ENCODE measurements at places on chromosomes 4 and X.
A peak's percentile ranks its signal among the peaks of the same experiment; 100 is the strongest.

- peak; percentile 60 for DNase-seq
Measured at GRCh38 chr4:165635381-165635780, 237.7 kb upstream of the TLL1 start.

DNA sequence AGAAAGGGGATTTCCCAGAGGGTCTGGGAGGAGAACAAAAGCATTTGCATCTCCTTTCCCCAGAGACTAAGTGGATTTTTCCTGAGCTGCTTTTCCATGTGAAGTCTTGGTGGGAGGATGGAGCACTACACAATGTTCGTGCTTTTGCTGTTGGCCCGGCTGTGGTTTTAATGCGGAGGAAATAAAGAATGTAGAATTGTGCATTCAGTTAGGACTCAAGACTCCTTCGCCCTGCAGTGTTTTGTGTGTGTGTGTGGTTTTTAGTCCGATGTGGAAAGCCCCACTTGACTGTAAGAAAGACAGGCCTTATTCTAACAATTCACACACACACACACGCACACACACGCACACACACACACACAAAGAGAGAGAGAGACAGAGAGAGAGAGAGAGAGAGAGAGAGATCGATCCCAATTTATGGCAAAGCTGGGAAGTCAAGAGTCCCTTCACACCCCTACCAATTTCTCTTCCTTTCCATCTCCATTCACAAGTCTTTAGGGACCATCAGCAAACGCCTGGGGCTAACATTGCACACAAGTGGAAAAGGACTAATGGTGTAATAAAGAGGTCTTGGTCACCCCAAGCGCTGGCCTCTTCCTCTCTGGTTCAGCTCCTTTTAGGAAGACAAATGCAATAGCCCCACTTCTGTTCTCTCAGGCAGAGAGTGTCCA, 44.2 kb downstream of the CLDN34 start:
- DNase-seq = no peak

DNA sequence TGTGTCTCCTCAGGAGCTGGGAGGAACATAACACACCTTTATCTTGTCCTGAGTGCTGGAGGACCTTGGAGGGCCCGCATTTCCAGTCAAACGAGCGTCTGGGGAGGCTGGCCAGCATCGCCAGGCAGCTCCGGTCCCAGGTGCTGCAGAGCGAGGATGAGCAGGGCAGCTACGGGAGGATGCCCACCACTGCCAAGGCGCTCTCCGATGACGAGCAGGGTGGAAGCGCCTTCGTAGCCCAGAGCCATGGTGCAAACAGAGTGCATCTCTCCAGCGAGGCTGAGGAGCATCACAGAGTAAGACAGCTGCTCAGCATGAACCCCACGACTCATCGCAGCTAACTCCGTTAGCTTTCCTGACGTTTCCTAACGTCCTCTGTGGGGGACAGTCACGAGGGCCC, 430 bp downstream of the TRIML1 start:
- no peak for DNase-seq

- no peak for DNase-seq
Measured at GRCh38 chrX:123303429-123303828, 119.4 kb downstream of the GRIA3 start.

GRCh38 chr4:8316911-8317351, 47.4 kb downstream of the HTRA3 start:
- DNase-seq = no peak

- no peak for DNase-seq
Measured at GRCh38 chr4:89511776-89512175, 204.2 kb upstream of the GPRIN3 start.

DNA sequence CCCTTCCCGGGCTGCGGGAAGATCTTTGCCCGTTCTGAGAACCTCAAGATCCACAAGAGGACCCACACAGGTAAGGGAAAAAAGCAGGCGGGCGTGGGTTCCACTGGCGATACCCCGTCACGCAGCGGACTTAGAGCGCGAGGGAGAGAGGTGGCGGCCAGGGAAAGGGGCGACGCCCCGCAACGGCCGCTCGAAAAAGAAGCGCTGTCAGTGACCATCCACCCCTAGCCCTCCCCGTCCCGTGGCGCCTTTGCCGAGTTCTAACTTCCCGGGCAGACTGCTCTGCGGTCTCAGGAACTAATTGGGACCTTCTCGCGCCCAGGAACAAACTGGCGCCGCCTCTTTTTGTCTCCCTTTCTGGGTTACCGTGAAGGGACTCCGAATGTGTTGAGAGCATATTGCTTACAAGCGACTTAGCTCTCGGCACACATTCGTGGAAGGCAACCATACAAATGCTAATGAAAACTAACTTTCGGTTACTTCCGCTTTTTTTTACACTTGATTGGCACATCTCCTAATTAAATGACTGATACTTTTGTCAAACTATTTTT, 1.8 kb downstream of the ZIC3 start:
- no peak for DNase-seq

DNA sequence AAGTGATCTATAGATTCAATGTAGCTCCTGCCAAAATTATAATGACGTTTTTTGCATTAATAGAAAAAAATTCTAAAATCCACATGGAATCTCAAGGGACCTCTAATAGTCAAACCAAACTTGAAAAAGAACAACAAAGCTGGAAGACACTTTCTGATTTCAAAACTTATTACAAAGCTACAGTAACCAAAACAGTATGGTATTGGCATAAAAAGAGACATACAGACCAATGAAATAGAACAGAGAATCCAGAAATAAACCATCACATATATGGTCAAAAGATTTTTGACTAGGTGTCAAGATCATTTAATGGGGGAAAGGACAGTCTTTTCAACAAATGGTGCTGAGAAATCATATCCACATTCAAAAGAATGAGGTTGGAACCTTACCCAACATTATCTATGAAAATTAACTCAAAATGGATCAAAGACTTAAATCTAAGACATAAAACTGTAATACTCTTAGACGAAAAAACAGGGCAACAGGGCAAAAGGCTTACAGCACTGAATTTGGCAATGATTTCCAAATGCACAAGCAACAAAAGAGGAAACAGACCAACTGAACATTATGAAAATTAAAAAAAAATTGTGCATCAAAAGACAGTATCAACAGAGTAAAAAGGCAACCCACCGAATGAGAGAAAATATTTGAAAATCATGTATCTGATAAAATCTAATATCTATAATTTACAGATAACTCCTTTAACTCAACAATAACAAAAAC, 3.9 kb downstream of the FBXO8 start:
- DNase-seq = no peak

DNA sequence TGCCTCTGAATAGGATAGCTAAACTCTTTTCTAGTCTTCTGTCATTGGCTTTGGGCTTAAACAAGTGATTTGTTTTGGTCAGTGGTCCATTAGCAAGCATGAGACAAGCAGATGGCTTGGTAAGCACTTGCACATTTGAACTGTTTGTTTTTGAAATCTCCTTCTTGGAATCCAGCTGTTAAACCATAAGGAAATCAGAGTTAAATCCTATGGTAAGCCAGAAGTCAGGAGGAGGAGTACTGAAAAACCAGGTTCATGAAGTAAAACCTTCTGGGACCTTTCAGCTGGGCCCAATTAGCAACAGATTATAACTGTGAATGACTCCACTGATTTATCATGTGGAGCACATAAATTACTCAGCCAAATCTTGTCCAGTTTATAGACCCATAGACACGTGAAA, 1042.5 kb upstream of the PABPC4L start:
- no peak for DNase-seq

- peak; percentile 54 for DNase-seq
Measured at GRCh38 chr4:94410678-94411206, 41.0 kb upstream of the PDLIM5 start.

DNA sequence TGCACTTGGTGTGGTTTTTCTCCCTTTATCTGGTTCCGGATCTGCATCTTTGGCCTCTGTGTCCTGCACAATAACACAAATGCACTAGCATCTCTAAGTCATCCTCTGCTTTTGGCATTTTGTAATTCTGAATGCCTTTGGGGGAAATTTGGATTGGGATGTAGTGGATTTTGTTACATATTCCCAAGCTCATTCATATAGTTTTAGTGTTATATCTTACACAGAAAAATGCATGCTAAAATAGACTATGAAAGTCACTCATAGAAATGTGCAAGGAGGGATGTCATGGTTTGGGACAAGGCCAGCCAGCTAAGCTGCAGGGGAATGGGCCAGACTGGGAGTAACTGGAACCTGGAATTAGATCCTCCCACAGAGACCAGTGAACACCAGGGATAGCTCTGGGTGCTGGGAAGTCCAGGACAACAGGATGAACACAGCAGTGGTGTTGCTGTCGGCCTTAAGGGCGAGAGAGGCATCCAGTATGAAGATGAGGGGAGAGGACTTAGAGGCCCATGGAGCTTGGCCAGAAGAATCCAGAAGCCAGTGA, 20.1 kb downstream of the ENPP6 start:
- no peak for DNase-seq

GRCh38 chr4:143183513-143184216, 1.1 kb upstream of the USP38 start:
- no peak for DNase-seq

- no peak for DNase-seq
Measured at GRCh38 chr4:93834249-93835066, 5.9 kb downstream of the ATOH1 start.

DNA sequence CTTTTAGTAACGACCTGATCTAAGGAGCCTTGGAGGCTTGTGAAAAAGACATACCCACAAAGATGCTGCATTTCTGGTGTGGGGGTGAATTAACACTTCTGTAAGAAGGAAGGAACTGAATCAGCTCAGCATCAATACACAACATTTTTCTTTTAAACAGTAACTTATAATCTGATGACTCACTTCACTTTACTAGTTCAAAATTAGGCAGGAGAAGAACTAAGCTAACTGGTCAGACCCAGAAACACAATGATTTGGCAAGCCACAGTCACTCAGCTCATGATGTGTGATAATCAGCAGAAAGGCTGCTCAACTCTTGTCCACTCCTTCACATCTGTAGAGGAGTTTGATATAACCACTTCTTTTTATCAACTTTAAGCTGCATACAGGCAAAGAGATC, 4.6 kb downstream of the MMAA start:
- no peak for DNase-seq

DNA sequence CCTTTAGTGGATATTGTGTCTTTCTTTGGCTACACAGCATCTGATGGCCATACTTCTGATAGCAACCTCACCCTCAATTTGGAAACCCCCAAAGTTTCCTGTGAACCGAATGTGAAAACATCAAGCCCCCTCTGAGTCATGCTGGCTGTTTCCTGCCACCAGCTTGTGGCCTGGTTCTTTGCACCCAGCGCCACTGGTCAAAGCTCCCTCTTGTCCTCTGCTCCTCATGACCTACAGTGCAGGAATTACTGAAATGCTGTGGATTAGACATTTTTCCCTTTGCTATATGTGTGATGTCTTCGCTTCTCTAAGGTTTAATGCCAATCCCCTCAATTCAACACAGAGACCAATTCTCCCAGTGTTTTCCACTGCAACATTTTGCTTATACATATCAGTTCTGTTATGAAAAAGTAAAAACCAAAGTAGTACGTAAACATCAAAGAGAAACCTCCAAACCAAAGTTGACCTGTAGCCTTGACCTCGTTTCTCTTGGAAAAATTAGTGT, 224.0 kb upstream of the TENM3 start:
- DNase-seq = no peak

DNA sequence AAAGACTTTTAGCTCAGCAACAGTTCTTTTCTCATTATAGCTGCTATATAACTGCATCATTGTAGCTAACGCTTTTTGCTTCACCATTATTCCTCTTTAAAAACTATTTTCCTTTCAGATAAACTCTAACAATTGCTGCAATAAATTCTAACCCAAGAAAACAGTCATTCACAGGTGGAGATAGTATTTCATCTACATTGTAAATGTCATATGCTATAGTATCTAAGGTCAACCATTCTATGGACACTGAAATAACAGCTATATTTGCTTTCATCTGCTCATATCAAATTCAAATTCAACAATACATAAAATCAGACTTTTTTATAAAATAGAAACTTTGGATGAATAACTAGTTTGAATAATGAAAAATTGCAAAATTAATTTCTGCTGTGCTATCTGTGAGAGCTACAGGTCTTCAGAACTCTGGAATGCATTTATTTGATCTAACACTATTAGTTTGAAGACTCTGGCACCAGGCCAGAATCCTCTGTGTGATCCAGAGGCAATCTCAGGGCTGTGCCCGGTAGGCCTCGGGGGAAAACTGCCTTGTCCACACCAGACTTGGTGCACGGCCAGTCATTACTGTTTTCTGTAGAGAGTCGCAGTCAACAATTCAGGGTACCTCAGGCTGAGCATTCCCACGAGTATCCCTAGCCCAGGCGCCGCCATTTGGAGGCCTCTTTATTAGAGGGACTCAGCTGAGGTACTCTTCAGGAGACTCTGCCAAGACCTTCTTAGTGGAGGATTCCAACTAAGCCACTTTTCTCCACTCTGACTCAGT, 332.4 kb downstream of the SLC7A11 start:
- DNase-seq = no peak

- no peak for DNase-seq
Measured at GRCh38 chrX:71475785-71476540, 56.9 kb upstream of the OGT start.

- no peak for DNase-seq
Measured at GRCh38 chr4:12691168-12691567, 793.0 kb downstream of the RAB28 start.

- no peak for DNase-seq
Measured at GRCh38 chr4:156295676-156296195, 342.1 kb upstream of the CTSO start.

DNA sequence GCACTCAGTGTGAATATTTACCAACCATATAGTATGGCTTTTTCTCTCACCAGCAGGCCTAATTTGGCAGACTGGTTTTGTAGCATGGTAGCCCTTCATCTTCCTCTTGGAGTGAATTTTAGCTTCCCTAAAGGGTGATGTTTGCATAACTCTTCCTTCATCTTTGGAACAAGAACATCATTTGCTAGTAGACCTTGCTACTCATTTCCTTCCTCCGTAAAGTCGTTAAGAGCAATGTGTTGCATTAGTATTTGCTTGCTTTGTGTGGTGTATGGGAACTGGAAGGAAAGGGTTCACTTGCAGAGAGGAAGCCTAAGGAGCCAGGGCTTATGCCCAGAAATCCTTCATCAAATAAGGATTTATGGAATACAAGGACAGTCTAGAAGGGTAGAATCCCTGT, 50.2 kb upstream of the PGRMC2 start:
- DNase-seq = no peak

DNA sequence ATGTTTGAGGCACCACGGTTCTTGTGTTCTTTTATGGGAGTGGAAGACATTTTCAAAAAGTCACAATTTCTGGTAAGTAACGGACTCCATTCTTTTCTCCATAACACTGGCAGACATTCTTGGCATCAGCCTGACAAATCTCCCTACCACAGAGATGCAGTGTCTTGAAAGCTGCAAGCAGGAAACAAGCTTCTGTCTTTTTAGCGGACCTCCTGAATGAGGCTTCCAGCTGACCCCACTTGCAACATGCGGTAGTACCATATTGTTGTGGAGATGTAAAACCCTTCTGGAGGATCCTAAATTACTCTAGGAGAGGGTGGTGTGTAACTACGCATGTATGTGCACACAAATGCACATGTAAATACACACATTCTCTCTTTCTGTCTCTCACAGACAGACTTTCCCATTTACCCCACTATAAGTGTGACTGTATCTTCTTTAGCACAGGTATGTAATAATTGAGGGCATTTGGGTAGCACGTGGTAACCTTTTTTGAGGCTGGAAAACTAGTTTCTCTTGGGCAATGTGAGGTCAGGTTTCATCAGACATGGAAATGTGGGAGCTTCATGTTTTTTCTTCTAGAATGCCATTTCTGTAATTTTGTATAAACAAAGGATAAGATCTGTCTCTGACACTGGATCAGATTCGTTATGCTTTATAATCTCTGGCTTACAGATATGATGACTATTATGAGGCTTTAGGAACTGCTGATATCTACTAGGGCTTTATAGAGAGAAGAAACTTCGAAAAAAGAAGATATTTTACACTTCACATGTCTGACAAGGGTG, 130.1 kb downstream of the MGST2 start:
- no peak for DNase-seq

Data from NCI-H446 (cell line).